Breast epithelium (tissue), 4 donors: ENCODE measurements at places on chromosomes 3 and 15. TPM values are rescaled to one million over a fixed set of nuclear protein-coding genes. Genes with fewer than 3 reads are reported as not detected.

- DNase-seq, result no peak
Observed at GRCh38 chr3:37693511-37694283, 168.0 kb upstream of the CTDSPL start.

DNA sequence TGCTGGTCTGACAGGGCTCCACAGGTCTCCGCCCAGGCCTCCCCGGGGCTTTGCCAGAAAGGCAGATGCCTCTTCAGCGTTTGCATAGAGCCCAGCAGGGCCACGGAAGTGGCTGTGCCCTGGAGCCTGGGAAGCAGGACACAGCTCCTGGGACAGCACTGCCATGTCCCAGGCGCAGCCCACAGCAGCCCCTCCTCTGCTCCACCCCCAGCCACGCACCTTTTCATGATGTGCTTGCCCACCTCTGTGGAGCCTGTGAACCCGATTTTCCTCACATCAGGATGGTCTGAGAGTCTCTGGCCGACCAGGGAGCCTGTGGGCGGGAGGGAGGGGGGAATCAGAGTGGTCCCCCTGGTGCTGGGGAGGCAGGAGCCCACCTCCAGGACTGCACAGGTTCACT is 33.9 kb upstream of the SLC41A3 start:
- DNase-seq, result no peak

GRCh38 chr3:167113035-167113830 is 266.9 kb downstream of the ZBBX start:
- no peak for DNase-seq

DNA sequence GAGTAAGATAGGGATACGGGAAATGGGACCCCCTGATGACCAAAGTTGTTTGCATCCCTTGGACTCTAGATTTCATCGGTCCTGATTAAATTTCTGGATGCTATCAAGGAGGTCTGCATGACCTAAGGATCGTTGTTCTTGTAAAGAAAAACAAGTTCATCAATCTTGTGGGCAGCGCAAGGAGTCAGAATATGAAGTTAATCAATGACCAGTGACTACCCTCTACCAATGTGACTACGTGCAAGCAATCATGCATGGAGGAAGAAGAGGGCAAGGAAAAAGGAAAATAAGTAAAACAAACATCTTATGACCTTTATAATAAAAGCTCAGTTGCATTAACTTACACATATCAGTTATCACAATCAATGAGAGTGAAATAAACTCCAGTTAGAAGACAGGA is 139.7 kb downstream of the RTP4 start:
- DNase-seq, result no peak

DNA sequence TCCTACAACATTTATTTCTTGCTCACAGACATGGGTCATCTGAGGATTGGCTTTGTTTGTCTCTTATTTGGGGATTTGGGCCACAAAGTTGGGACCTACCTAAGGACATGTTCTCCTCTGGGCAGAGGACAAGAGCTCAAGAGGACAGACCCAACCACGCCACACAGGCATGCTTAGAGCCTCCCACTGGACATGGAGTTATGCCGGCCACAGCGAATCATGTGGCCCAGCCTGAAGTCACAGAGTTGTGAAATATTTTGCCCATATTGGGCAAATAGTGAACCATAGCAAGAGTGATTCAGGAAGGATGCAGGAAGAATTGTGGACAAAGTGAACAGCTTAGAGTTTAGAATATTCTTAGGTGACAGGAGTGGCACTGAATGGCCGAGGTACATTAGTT is 9.9 kb downstream of the TRAK1 start:
- DNase-seq, result no peak

DNA sequence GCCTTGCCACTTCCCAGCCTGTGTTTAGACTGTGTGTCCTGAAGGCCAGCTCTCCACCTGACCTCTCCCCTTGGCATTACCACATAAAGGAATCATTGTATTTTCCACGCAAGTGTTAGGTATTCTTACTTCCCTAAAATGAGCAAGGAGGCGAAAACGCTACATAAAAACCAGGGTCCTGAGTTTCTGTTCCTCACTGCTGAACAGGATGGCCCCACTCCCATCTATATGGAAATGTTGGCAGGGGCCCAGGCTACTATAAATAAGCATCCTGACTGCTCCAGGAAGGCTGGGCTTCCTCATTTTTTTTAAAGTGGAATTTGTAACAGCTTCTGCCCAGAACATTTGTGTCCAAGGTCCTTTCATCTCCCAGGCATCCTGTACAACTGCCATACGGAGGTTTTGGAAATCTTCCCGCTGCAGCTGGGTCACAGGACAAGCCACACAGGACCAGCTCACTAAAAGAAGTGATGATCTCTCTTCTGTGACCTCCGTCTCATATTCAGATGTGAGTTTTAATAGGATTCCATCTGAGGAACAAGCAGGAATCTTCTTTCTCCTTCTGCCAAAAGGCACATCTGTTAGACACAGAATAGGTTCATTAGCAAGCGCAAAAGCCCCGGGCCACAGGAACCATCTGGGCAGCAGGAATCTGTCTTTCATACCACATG is 56.4 kb upstream of the LIMD1 start:
- DNase-seq, result no peak

DNA sequence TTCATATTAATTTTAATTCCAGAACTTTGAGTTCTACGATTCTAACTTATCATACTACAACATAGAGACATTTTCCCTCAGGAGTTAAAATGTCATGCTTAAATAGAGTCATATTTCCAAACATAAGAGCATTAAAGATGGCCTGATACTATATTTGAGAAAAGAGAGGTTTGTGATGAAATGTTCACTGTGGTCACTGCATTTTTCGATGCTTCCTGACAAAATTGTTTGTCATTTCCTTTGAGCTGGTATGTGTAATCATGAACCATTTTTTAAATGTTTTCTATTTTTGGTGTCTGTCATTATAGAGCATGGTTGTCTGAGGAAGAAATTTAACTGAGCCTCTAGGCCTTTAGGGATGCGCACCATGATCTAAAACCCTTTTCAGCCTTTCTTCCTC is 721.4 kb upstream of the NR2F2 start:
- DNase-seq, result no peak

GRCh38 chr3:24156466-24156865 is 211.4 kb downstream of the NR1D2 start:
- DNase-seq, result no peak

- no peak for DNase-seq
Observed at GRCh38 chr3:108029466-108029865, 61.4 kb downstream of the CD47 start.

GRCh38 chr3:150014782-150015181 is 44.1 kb upstream of the PFN2 start:
- DNase-seq, result no peak

DNA sequence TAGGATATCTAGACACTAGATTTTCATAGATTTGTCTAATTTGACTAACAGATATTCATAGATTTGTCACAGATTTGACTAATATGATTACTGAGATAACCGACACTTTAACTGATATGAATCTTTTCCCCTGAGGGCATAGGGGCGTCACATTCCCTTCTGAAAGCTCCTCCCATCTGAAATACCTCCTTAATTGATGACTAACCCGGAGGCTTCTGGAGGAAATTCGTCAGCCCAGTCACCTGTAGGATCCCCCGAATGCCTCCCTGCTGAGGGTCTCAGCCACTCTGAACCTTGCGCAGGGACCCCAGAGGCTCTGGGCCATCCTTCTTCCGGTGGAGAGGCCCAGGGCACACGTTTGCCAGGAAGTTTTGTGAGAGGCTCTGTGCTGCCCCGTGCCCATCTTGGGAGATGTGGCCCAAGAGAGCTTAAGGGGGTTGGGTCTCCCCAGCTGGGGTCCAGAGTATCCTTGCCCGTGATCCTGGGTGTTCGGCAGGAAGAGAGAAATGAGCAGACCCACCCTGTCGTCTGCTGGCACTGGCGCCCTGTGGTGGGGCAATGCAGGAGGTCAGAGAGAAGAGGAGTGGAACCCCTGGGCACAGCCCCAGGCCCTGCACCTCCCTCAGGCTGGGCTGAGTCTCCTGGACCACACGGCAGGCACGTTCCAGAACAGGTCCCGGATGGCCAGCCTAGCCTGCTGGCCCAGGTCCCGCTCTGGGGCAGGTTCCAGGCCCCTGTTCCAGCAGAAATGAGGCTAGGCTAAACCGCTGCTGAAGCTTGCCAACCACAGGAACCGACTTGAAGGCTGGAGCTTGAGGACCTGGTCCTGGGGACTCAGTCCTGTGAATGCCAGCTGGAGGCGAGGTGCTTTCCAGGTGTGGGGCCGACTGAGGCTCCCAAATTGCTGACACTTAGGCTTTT is 1.7 kb downstream of the PLA2G4D start:
- DNase-seq, result no peak

LSAMP gene
- total RNA-seq, result 1.6 TPM

AHSG gene
- not detected for total RNA-seq
